ENCODE measurements at places on chromosomes 13 and 19.

GRCh38 chr19:8731428-8732169, 10.2 kb downstream of the OR2Z1 start:
- peak; percentile 52 for DNase-seq

GRCh38 chr19:46724468-46724867, 7.6 kb upstream of the PRKD2 start:
- DNase-seq = no peak

DNA sequence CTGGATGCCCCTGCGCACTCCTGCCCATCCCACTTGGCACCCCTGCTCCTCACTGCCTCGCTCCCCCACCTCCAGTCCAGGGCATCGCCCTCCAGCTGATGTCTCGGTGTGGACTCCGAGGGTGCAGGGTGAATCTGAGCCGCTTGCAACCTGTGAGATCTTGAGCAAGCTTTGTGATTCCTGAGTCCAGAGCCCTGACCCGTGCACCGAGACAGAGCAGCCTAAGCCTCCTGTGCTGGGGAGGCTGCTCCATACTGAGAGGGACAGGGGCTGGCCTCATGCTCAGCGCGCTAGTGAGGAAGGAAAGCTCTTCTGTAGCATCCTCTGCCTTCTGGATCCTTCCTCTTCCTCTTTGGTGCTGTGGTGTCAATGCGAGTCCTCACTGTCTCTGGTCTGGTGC, 116.0 kb downstream of the TEX29 start:
- DNase-seq = no peak

- no peak for DNase-seq
These were observed 6.5 kb downstream of the INSR start for GRCh38 chr19:7287722-7288121.

- no peak for DNase-seq
These were observed 25.0 kb upstream of the C1QTNF9B start for GRCh38 chr13:23922005-23922932.

DNA sequence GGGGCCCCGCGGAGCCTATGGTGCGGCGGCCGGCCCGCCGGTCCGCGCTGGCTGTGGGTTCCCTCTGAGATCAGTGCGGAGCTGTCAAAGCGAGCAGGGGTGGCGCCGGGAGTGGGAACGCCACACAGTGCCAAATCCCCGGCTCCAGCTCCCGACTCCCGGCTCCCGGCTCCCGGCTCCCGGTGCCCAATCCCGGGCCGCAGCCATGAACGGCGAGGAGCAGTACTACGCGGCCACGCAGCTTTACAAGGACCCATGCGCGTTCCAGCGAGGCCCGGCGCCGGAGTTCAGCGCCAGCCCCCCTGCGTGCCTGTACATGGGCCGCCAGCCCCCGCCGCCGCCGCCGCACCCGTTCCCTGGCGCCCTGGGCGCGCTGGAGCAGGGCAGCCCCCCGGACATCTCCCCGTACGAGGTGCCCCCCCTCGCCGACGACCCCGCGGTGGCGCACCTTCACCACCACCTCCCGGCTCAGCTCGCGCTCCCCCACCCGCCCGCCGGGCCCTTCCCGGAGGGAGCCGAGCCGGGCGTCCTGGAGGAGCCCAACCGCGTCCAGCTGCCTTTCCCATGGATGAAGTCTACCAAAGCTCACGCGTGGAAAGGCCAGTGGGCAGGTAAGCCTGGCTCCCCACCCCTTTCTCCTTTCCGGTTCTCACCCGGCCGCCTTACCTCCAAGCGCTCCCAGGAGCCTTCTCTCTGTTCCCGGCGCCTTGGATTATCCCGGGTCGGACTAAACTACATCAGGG, at the start of gene PDX1:
Gene PDX1, plus strand, starts transcription at position 67 of the 743 bp plus-strand sequence. Its CDS starts 139 bp downstream, at position 206.
- no peak for DNase-seq

GRCh38 chr19:12782424-12783290, 7.3 kb upstream of the HOOK2 start:
- peak; percentile 72 for DNase-seq

DNA sequence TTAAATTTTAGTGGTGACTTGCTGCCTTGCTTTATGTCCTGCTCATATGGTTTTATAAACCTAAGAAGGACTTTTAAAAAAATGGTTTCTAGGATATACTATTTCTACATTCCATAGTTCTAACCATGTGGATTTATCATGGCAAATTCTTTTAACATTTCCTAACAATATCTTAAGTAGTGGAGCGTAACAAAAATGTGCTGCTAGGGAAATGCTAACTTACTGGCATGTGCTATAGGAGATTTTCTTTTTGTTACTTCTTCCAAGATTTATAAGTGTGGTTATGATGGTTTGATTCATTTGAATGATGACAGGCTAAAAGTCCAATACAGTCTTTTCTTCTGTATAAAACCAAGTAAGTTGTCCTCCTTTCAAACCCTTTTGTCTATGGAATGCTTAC, 713.7 kb downstream of the SLITRK1 start:
- no peak for DNase-seq

DNA sequence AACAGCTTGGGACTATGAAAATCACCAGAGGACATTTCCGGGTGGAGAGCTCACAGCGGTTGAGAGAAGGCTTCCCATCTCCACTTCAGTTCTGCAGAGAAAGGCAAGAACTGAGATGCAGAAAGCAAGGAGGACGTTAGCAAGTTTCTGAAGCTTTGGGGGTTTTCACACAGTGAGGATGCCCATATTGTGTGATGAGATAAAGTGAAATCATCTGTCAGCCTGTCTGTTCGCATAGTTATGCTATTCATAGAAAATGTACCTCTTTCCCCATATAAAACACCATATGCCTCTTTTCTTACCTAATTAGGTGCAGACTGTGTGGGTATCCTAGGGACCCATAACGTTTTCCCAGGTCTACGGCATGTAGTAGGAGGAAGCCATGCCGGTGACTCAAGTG, 27.5 kb downstream of the ZIC5 start:
- no peak for DNase-seq

DNA sequence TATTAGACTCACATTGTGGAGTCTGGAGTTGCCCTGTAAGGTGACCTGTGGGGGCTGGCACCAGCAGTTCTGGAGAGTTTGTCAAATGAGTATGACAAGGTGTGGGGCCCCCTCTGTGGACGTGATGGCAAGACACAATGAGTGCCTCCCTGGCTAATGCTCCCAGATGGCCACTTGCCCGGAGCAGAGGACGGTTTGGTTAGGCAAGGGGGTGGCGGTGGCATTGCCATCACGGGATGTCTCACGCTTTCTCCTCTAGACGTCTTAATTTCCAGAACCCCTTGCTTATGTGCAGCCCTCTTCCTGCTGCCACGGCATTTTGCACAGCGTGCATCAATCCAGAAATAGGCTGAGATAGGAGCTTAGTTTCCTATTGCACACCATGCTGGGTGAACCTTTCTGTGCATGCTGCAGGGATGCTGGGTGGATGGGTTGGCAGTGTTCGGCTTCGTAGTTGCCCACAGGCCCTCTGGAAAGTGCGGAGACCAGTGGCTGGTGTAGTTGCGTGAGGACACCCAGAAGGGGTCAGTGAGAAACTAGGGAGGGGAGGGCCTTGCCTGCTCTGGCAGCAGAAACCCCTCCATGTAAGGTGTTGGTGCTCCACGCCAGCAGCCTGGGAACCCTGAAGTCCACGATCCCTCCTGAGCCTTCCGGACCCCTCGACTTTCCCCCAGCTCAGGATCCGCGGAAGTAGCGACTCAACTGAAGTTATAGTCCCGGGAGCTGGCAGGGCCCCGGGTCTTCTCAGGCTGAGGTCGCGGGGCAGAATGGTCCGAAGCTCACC, 18.1 kb upstream of the LRP3 start:
- DNase-seq = no peak

DNA sequence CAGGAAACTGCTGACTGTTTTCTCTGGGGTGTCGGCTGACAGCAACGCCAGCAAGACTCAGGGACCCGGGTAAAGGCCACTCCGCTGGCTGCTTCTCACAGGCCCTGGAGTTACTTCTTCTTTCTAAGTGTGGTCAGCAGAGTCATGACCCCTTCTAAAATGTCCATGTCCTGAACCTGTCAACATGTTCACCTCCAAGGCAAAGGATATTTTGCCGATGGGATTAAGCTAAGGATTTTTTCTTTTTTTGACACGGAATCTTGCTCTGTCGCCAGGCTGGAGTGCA, 7.9 kb downstream of the PEX11G start:
- peak; percentile 34 for DNase-seq

GRCh38 chr19:17775245-17775927, 19.6 kb upstream of the B3GNT3 start:
- DNase-seq = peak; percentile 43

GRCh38 chr13:105506463-105506862, 1029.0 kb downstream of the EFNB2 start:
- DNase-seq = no peak

GRCh38 chr13:90645582-90645981, 701.9 kb upstream of the MIR17HG start:
- no peak for DNase-seq
